ENCODE measurements at places on chromosomes 5 and 9. TPM values are rescaled to one million over a fixed set of nuclear protein-coding genes. Genes with fewer than 3 reads are reported as not detected.

DNA sequence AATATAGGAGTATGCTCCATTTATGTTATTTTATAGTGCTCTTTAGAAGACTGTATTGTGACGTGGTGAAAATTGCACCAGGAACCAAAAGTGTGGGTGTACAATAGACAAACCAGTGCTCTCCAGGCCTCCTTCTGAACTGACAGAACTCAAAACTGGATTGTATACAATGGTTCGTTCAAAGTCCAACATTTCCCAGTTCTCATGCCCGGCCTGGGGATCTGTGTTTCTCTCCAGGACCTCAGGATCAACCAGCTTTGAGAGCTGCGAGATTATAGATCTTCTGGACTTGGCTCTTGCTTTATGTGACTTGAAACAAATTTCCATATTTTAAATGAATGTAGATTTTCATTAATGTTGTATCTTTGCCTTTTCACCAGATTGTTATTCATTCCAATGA is 60.8 kb upstream of the CER1 start:
- DNase-seq, result no peak

DNA sequence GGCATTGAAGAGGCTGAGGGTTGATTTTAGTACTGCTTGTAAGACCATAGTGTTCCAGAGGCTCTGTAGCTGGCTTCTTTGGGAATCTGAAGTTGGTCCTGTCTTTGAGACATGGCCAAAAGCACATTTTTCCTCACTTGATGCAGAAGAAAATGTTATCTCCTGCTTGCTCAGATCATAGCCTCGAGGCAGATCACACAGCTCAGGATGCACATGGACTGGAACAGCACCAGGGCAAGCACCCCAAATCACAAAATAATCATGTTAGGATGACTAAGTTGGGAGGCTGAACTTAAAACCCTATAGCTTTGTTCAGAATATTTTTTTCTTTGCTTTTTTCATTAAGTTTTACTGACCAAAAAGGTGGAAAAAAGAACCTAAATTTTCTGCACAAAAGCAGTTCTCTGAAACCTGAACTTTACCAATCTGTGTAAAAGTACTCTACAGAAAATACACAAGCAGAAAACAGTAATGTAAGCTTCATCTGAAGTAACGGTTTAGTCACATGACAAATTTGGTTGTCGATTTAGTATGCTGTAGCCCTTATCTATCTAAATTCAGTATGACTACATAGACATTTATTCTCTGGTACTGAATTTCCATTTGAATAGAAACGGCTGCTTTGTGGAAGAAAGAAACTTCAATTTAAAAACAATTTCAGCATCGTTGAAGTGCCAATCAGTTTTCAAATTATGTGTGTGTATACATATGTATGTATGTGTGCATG is 3.4 kb downstream of the KLHL9 start:
- DNase-seq, result no peak

DNA sequence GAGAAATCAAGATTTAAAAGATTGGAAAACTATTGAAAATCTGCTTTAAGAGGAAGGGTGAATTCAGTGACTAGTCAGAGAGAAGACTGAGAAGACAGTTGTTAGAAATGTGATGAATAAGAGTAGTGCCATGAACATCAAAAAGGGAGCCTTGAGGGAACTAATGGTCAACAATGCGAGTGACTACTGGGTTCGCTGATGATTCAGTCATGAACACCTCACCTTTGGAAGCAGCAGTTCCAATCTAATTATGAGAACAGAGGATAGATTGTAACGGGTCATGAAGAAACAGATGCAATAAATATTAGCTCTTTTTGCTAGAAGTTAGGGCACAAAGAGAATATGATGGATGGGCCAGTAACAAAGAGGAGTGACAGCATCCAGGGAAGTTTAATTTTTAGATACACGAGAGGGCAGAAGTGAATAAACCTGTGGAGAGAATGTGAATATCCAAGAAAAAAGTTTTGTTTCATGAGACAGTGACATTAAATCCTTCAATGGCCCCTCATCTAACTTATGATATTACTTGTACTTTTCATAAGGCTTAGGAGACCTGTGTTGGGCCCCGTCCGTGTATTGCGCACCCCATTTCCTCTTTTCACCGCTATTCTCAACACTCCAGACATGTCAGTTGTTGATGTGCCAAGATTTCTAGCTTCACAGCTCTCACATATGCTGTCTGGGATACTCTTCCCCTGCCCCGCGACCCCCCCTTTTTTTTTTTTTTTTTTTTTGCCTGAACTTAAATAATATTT is 23.5 kb upstream of the IFNE start:
- no peak for DNase-seq

GRCh38 chr5:152701305-152701949 is 296.3 kb upstream of the NMUR2 start:
- DNase-seq, result no peak

- DNase-seq, result peak; percentile 11
These were observed 66.6 kb downstream of the ZNF474 start for GRCh38 chr5:122195802-122196394.

DNA sequence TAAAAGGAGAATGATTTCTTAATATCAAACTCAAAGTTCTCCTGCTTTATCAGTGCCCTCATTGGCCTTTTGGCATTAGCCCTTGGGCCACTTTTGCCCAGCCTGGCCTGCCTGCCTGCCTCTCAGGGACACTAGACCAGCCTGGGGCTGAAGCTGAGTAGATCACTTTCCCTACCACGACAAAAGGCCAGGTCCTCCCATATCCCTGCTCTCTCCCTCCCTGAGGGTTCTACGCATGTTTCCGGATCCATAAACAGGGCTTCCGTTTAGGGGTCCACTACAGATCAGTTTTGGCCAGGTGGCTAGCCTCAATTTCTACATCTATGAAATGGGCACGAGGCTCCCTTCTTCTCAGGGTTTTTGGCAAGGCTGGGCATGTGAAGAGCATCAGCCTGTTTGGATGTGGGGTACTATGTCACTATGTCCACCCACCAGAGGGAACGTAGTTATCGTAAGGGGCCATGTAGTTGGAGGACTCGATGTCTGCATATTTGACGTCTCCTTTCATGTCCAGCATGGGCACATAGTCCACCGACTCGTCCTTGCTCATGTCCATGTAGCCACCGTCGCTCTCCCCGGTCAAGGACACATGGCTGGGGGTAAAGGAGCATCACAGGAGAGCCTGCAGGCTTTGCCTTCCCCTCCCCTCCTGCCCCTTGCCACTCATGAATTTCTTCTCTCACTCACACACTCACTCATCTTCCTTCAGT is 34.0 kb downstream of the PDGFRB start:
- no peak for DNase-seq

- no peak for DNase-seq
These were observed 73.3 kb downstream of the GOLPH3 start for GRCh38 chr5:32100691-32101302.

GRCh38 chr5:154046486-154046885 is 7.7 kb downstream of the MFAP3 start:
- no peak for DNase-seq

DNA sequence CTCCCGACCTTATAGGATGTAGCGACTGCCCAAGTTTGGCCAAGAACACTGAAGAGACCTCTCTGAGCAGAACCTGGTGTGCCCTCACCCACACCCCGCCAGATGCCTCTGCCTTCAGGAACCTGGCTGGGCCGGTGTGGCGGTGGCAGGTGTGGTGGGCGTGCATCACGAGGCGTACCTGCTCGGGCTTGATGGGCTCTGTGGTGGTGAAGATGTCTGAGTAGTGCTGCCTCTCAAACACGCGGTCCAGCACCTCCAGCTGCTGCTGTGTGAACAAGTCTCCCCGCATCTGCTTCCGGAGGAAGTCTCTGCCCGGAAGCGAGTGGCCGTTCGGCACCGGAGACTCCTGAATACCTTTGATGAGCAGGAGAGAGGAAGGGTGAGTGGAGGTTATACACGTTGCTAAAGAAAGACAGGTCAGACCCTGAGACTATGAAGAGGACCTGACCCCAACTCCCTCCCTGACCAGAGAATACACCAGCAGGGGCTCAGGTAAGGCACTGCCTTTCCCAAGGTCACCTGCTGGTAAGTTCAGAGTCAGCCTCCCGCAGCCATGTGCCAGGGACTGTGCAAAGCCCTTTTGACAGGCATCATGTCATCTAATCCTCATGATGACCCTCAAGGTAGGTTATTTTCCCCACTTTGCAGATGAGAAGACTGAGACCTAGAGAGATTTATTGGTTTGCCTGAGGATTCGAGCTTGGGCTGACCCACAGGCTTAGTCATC is 67.5 kb downstream of the PAX5 start:
- no peak for DNase-seq

- no peak for DNase-seq
These were observed 50.6 kb downstream of the MELK start for GRCh38 chr9:36623280-36623679.

CCDC183 gene
- 3.3 TPM for total RNA-seq

FSTL4 gene
- total RNA-seq, result 0.26 TPM

CCDC171 gene
- 2.3 TPM for total RNA-seq

KCNN2 gene
- total RNA-seq, result 9.6 TPM

All from body of pancreas (tissue), 4 donors.